Osteoblast (primary cell): ENCODE measurements at places on chromosomes 5 and 9. TPM values are rescaled to one million over a fixed set of nuclear protein-coding genes. Genes with fewer than 3 reads are reported as not detected.

GRCh38 chr5:103721183-103721582 is 158.6 kb upstream of the NUDT12 start:
- no peaks in the 10 kb centered on the region for H3K4me1 ChIP-seq
- H3K27ac ChIP-seq, result no peak overlapping the region
- no peaks in the 10 kb centered on the region for H3K27me3 ChIP-seq
- no peak for DNase-seq

GRCh38 chr9:16314476-16314875 is 556.0 kb downstream of the BNC2 start:
- no peak for DNase-seq
- no peak overlapping the region for H3K4me3 ChIP-seq
- no peak overlapping the region for H3K27ac ChIP-seq

GRCh38 chr9:79371948-79372555 is 199.7 kb upstream of the TLE4 start:
- no peaks in the 10 kb centered on the region for H3K27me3 ChIP-seq
- no peak overlapping the region for H3K4me3 ChIP-seq
- H3K4me1 ChIP-seq, result no peaks in the 10 kb centered on the region
- H3K36me3 ChIP-seq, result no peaks in the 10 kb centered on the region

DNA sequence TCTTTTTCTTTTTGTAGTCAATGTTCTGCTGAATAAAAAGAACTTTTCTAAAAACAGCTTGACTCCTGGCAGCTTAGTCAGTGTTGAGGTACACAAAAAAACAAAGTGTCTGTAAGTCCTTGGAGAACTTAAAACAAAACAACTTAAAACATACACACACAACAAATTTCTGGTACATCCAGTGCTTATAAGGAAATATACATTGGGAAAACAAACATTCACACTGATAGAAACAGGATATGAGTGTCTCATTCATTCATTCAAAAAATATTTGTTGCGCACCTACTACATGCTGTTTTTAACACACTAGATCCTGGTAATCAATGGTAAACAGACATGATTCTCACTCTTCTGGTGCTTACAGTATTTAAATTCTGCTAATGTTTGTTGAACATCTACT is 27.4 kb upstream of the MEGF9 start:
- no peaks in the 10 kb centered on the region for H3K4me1 ChIP-seq
- no peaks in the 10 kb centered on the region for H3K27me3 ChIP-seq
- no peak overlapping the region for H3K27ac ChIP-seq
- no peak for DNase-seq
- no peak overlapping the region for H3K4me3 ChIP-seq

DNA sequence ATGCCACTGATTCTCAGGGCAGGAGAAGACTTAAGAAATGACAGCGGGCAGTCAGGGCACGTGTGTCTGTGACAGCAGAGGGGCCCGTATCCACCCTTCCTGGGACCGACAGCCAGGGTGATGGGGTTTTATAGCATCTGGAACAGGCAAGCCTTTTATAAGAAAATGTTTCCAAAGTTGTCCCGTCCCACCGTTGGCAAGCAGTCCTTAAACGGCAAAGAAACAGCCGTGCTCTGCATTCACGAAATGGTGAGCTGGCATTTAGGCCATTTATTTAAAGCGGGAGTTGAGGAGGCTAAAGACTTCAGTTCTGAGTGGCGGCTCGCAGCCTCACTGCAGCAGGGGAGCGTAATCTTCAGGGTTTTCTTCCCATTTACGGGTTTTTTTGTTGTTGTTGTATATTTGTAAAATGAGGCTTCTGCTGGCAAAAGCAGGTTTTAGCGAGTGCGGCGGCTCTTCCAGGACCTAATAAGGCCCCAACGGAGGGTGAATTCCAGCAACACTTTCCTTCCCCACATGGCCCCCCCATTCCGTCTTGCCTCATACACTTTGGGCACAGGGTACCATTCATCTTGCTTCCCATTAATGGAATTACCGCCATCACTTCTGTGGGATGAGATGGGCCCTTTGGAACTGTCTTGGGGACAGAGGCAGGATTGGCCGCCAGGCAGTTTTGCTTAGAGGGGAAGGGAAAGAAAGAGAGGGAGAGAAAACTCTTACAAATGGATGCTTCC is 15.8 kb downstream of the NEK6 start:
- H3K27me3 ChIP-seq, result no peaks in the 10 kb centered on the region
- H3K4me3 ChIP-seq, result no peak overlapping the region
- peaks cover 27% of the 10 kb centered on the region for H3K4me1 ChIP-seq
- peak; percentile 67 for DNase-seq
- peak overlapping the region; percentile 48 for H3K27ac ChIP-seq

- peaks cover 18% of the 10 kb centered on the region for H3K4me1 ChIP-seq
- H3K36me3 ChIP-seq, result peaks cover 40% of the 10 kb centered on the region
- H3K27ac ChIP-seq, result peak overlapping the region; percentile 38
- H3K27me3 ChIP-seq, result no peaks in the 10 kb centered on the region
- no peak overlapping the region for H3K4me3 ChIP-seq
- DNase-seq, result no peak
Observed at GRCh38 chr9:2781336-2781735, 62.6 kb downstream of the PUM3 start.

- H3K36me3 ChIP-seq, result no peaks in the 10 kb centered on the region
- DNase-seq, result no peak
- no peaks in the 10 kb centered on the region for H3K4me1 ChIP-seq
Observed at GRCh38 chr5:77832166-77832770, 56.1 kb upstream of the TBCA start.

GRCh38 chr9:72882117-72882775 is 70.6 kb downstream of the ALDH1A1 start:
- no peaks in the 10 kb centered on the region for H3K36me3 ChIP-seq
- H3K4me3 ChIP-seq, result no peak overlapping the region
- DNase-seq, result peak; percentile 49
- H3K27me3 ChIP-seq, result no peaks in the 10 kb centered on the region
- no peak overlapping the region for H3K27ac ChIP-seq
- H3K4me1 ChIP-seq, result no peaks in the 10 kb centered on the region

DNA sequence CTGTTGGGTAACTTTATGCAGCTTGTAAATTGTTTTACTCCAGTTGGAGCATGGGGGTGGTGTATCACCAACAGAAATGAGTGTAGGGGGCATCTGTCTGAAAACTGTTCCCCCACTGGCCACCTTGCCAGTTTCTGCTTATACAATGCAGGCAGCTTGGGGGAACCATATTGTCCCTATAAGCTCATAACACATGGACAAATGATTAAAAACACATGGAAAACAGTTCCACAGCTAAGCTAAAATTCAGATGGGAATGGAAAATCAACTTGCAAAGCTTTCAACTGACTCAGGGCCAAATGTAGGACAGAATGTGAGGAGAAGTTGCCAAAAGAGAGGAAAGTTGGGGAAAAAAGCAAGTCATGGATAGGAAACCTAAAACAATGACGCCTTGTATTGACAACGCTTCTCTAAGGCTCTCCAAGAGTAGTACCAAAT is 7.9 kb upstream of the CER1 start:
- no peaks in the 10 kb centered on the region for H3K36me3 ChIP-seq
- no peak overlapping the region for H3K4me3 ChIP-seq
- H3K27ac ChIP-seq, result no peak overlapping the region
- no peak for DNase-seq

DNA sequence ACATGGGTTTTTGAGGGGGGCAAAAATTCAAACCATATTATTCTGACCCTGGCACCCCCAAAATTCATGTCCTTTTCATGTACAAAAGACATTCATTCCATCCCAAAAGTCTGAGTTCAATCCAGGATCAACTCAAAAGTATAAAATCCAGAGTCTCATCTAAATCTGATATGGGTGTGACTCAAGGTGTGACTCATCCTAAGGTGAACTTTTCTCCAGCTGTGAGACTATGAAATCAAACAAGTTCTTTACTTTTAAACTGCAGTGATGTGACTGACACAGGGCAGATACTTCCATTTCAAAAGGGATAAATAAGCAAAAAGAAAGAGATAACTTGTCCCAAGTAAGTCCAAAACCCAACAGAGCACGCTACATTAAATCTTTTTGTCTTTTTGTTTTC is 20.6 kb upstream of the CYLC2 start:
- H3K36me3 ChIP-seq, result no peaks in the 10 kb centered on the region
- H3K27me3 ChIP-seq, result no peaks in the 10 kb centered on the region
- H3K4me1 ChIP-seq, result no peaks in the 10 kb centered on the region
- H3K27ac ChIP-seq, result no peak overlapping the region
- DNase-seq, result no peak

The WNK2 gene
- not detected in 2 replicates for total RNA-seq

DNA sequence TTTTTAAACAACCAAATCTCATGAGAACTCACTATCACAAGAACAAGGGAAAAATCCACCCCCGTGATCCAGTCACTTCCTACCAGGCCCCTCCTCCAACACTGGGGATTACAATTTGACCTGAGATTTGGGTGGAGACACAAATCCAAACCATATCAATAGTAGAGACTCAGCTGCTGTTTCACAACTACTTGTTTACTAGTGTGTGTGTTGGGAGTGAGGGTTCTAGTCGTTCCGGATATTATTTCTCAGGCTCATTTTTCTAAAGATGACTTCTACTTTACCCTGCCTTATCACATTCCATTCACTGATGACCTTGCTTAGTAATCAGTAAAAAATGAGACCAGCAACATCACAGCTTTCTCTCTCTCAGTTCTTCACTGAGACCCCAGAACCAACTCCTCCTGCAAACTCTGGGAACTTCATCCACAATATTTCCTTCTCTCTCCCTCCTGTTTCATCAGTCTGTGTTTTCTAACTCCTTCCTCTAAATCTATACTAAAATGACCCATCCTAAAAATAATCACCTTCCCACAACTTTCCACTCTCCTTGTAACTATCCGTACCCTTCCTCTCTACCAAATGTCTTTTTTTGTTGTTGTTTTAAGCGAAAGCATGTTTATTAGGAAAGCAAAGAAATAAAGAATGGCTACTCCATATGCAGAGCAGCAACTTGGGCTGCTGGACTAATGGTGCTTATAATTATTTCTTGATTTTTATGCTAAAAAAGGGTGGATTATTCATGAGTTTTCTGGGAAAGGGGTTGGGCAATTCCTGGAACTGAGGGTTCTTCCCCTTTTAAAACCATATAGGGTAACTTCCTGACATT is 121.5 kb upstream of the SPRY4 start:
- H3K4me1 ChIP-seq, result peaks cover 20% of the 10 kb centered on the region
- peak overlapping the region; percentile 83 for H3K27ac ChIP-seq
- H3K4me3 ChIP-seq, result peak overlapping the region; percentile 1
- DNase-seq, result no peak
- no peaks in the 10 kb centered on the region for H3K36me3 ChIP-seq

GRCh38 chr5:71537687-71538086 is 49.5 kb upstream of the MCCC2 start:
- peaks cover 5% of the 10 kb centered on the region for H3K4me1 ChIP-seq
- peak; percentile 32 for DNase-seq
- H3K27ac ChIP-seq, result peak overlapping the region; percentile 7
- H3K4me3 ChIP-seq, result no peak overlapping the region

DNA sequence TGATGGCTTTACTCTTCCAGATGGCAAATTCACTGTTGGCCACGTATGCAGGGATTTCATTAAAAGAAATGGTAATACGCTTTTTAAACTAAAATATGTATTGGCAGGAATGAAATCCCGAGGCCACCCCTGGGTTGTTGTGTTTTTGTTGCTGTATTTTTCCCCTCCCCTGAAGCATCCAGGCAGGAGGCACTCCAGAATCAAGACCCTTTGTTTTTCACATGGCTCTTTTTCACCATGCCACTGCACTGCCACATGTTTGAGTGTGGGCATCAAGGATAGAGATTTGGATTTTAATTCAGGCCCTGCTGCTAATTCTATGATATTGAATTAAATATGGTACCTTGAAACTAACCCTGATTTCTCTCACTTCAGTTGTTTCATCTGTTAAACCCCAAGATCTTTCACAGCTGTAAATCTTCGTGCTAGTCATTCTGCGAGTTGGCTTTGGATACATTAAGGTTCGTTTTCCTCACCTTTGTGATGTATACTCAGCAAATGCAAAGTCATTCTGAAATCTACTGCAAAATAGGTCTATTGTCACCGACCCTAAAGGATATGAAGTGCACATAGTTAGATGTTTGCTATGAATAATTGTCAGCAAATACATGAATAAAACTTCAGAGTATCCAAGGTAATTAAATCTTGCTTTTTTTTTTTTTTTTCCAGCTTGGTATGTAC is 533.4 kb downstream of the PTPRD start:
- no peaks in the 10 kb centered on the region for H3K36me3 ChIP-seq
- no peaks in the 10 kb centered on the region for H3K4me1 ChIP-seq
- DNase-seq, result no peak
- no peak overlapping the region for H3K4me3 ChIP-seq

DNA sequence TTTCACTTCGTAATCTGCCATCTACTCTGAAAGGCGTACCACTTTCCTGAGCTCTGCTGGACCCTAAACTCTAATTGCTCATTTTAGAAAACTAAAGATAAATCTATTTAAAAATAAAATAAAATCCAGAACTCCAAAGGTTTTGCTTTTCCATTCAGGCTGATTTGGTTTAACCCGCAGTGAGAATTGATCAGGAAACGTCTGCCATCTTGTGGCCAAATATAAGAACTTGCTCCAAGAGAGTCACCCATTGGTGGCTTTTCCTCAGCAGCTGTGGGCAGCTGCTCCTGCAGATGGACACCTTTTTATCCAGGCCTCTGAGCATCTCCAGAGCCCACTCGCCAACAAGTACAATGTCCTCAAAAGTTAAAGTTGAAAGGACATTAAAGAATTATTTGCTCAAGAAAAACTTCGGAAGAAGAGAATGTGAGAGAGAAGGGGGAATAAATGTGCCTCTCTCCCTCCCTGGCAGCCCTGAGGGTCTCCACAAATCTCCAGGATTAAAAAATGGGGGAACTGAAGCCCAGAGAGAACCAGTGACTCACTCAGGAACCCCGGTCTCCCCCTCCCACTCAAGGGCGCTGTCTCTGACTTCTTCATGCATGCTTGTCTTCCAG is 4.1 kb downstream of the SAXO1 start:
- H3K4me1 ChIP-seq, result peaks cover 12% of the 10 kb centered on the region
- peak; percentile 95 for DNase-seq
- no peaks in the 10 kb centered on the region for H3K36me3 ChIP-seq
- no peak overlapping the region for H3K27ac ChIP-seq

The PCDHB6 gene
- 0.59 and 0.72 TPM in 2 replicates for total RNA-seq

The MBLAC2 gene
- 6.5 TPM in 2 replicates for total RNA-seq

The DBH gene
- not detected in 2 replicates for total RNA-seq

The CNOT6 gene
- total RNA-seq, result 7.1 and 8.3 TPM in 2 replicates

DNA sequence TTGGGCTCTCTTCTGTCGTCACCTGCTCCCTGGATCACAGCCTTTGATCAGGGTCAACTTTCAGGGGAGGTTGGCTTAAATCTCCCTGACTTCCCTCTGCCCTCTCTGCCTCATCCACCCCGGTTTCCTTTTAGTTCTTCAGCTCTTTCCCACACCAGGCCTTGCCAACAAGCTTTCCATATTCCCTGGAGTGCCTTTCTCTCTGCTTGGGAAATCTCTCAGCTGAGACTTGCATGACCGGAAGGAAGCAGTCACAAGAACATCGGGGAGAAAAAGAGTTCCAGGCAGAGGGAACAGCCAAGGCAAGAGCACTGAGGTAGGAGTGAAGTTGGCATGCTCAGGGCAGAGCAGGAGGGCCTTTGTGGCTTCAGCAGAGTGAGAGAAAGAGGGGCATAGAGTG is 88.4 kb upstream of the HSPA9 start:
- H3K4me3 ChIP-seq, result no peak overlapping the region
- no peaks in the 10 kb centered on the region for H3K4me1 ChIP-seq
- DNase-seq, result no peak
- H3K27ac ChIP-seq, result no peak overlapping the region
- H3K36me3 ChIP-seq, result no peaks in the 10 kb centered on the region
